Bronchial epithelial cell (primary cell): ENCODE measurements at places on chromosomes 16 and 17. TPM values are rescaled to one million over a fixed set of nuclear protein-coding genes. Genes with fewer than 3 reads are reported as not detected.

DNA sequence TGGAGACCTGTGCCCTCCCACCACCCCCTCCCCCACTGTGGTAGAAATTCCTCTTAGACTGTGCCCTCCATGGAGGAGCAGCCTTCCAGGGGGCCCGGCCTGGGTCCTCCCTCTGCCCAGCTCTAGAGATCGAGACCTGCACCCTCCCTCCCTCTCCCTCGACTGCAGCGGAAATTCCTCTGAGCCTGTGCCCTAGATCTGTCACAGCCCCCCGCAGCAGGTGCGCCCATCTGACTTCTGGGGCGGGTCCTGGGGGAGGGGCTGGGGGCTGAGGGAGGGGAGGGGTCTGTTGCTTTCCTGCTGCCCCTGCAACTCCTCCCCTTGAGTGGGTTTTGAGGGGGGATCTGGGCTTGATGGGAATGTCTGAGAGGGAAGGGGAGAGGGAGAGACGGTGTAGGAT, 177.8 kb upstream of the GSE1 start:
- DNase-seq, result no peak

DNA sequence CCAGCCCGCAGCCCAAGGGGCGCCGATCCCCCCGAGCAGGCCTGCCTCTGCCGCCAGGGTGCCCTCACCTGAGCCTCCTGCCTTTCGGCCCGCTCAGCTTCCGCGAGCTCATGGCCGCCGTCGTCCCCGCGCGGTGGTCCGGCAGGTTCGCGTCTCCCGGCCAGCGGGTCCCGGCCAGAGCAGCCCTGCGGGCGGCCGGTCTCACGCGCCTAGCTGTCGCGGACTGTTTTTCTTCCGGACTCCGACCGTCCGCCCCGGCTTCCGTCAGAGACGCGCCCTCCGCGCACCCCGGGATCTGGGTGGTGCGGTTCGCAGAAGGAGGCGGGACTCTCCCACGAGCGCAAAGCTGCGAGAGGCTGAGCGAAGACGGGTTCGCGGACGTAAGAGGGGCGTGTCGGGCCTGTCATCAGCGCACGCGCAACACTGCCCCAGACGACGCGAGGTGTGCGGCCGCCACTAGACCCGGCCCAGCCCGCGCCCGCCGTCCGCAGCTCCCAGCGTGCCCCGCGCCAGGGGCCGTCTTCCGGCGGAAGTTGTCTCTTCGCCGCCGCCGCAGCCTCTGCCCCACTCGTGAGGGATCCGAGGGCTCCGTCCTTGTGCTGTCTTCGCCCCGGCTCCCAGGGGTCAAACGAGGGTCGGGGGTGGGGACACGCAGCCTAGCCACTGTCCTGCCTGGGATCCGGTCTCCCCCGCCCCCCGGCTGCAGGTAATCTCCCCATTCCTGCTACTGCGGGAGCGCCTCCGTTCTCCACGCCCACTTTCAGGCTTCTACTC, at the start of gene INPP5K:
Gene INPP5K (minus strand): TSS at position 225 of the 774 bp plus-strand sequence. CDS start 113 bp downstream, at position 112.
- DNase-seq, result peak; percentile 94

DNA sequence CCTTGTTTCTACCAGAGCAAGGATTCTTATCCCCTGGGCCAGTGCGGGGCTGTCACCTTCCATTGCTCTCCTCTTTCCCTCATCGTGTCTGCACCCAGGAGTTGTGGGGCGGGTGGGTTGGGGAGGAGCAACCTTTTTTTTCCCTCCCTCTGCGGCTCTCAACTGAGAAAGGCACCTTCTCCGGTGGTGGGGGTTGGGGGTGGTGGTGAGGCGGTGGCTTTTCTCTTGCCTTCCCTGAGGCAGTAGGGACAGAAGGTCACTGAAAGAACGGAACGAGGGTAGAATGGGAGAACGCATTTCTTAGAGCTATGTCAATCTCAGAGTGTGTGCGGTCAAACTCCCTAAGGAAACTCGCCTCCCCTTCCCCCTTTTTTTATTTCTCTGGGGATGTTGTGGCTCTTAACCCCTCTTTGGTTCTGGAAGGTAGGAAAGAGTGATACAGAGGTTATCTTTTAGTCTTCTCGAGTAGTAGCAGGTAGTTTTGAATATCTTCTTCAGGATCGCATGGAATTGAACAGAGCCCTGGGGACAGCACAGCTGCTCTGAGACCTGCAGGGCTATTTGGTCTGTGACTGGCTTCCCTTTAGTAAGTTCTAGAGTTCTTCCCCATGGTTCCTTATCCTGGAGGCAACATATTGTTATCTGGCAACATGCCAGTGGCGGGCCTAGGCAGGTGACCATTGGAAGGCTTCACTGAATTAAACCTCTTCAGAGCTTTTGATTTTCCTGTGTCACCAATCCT, 994 bp downstream of the CLTC start:
- peak; percentile 22 for DNase-seq

GRCh38 chr17:40104594-40105486, 4.5 kb upstream of the NR1D1 start:
- DNase-seq, result peak; percentile 79

DNA sequence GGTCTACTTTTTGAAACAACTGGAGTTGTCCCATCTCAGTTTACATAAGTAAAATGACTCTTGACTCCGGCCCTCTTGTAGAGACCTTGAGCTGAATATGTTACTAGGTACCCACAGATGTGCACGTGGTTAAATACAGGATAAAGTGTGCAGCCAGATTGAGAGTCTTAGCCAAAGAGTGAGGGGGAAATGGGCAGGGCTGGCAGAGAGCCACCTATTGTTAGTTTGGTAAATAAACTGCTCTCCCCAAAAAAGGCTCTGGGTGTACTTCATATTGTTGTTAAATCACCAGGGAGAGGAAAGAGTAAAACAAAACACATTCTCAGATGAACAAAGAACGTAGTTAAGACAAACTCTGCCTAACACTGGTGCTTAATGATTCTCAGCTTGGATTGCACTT, 20.3 kb downstream of the G6PC1 start:
- no peak for DNase-seq

DNA sequence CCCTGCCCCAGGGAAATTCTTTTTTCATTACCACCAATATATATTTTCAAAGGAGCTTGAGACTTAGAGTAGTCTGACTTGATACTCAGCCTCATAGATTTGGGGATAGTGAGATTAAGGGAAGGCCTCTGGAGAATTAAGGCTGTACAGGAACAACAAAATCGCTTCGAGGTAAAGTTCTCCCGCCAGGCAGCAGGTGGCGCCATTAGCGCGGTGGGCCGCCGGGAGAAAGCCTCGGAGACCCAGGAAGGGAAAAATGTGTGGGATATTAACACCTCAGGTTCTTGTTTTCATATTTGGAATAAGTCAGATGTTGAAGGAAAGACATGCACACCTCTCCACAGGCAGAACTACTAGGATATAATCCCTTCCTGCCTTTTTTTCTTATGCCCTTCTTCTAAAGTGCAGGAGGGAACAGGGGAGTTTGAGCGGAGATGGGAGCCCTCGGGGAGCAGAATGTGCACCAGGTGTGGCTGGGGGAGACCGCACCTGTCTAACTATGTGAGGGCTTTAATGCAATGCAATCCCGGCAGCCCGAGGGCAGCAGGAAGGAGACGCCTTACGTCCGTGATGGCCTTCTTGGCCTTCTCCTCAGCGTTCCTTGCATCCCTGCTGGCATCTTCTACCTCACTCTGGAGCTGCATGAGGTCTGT, 25.9 kb downstream of the MYH3 start:
- DNase-seq, result peak; percentile 10

DNA sequence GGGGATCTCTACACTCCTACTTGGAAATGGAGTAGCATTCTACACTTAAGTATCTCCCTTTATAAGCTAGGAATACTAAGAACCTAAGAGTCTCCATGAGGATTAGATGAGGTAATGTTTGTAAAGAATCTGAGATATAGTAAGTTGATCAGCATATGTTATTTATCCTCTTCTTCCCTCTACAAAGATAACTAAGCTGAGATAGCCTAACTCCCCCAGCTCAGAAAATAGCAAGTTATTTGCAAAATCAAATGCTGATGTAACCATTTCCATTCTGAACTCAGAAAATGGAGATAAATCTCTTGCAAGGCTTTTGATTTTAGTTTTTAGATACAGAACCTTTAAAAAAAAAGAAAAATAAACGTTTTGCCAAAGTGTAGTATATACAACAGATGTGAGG, 526.0 kb downstream of the MAF start:
- DNase-seq, result no peak

DNA sequence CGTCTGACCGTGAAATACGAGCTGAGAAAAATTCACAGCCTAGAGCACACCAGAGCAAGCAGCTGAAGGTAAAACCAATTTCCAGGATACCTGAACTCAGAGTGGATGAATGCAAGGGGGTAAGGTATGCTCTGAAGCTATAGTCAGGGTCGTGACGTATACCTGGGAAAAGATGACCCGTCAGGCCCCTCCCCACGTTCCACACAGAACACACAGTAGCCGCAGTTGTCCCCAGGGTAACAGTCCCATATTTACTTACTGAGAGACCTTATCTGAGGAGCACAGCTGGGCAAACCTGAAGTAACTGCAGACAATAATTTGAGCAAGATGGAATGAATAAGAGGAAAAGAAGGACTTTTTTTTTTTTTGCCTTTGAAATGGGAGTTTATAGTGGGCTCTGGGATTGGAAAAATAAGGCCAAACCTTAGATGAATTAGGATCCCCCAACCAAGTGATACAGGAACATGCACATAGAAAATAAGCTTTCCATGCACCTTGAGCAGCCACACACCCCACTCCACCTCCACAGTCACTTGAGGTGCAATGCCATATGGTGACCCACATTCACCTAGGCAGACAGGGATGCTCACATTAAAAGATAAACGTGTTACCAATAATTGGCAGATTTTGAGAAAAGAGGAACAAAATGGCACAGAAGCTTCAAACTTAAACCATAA, 38.0 kb downstream of the ABCA6 start:
- DNase-seq, result no peak

- no peak for DNase-seq
Measured at GRCh38 chr16:23324727-23325126, 22.6 kb downstream of the SCNN1B start.

DNA sequence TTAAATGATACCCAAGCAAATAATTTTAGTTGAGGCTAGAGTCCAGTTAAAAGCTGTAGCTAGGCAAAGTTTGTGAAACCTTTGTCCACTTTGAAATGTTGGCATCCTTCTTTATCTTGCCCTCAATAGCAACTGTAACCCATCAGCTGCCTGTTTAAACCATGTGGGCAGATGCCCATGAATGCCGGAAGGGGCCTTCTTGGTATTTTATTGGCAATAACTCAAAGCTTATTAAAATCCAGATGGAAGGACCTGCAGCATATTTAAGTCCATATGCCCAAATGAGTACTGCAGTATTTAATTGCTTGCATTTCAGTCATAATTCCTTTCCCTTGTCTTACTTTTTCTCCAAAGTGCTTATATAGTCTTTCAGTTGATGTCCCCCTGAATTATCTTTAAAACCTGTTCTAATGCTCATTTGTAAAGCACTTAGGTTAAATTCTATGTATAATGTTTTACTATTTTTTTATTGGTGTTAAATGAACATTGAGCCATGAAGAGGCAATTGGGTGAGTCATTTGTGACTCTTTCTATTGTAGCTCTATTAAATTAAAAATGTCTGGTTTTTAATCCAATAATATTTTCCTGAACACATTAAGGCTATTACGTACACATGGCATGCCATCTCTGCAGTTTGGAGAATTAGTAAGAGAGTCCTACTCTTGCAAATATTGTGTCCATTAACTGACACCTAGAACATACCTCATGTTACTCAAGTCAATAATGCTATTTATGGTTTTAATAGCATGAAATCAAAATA, 225.3 kb downstream of the KCNJ2 start:
- DNase-seq, result no peak

- no peak for DNase-seq
Measured at GRCh38 chr16:3012828-3013420, at the start of gene CLDN9. Gene CLDN9 (plus strand): TSS chr16:3012923. CDS start chr16:3013363, 440 bp downstream.

DNA sequence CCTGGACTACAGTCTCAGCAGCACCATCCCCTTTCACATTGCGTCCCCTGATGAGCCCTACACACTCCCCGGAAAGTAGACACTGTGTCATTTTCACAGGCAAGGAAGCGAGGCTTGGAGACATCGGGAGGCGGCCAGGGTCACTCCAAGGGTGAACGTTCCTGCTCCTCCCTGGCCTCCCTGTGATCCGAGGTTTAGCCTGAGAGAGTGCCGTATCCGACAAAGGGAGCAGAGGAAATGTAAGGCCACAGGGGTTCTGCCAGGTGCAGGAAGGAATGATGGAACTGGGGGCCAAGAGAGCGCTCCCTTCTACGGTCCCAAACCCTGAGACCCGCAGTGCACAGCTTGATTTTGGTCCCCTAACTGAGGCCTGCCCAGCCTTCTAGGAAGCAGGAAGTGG, 8.0 kb upstream of the PIK3R6 start:
- no peak for DNase-seq

- DNase-seq, result no peak
Measured at GRCh38 chr17:32946375-32947135, 18.6 kb downstream of the TMEM98 start.

DNA sequence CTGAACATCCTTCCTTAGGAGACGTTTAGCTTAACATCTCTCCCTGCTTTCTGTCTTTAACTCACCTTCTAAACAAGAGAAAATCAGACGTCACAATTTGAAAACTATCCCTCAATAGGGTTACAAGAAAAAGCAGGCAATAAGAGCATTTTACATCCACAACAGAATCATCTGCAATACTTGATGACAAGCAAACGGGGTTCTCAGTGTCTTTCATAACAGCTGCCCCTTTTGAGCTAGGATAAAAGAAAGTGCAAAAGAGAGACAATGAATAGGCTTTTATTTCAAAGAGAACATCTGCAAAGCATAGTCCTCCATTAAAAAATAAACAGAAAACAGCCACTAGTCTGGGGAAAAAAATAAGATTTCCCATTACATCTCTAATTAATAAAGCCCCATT, 13.2 kb downstream of the XYLT1 start:
- DNase-seq, result no peak

GRCh38 chr17:80455784-80456183, 20.6 kb downstream of the NPTX1 start:
- no peak for DNase-seq

DNA sequence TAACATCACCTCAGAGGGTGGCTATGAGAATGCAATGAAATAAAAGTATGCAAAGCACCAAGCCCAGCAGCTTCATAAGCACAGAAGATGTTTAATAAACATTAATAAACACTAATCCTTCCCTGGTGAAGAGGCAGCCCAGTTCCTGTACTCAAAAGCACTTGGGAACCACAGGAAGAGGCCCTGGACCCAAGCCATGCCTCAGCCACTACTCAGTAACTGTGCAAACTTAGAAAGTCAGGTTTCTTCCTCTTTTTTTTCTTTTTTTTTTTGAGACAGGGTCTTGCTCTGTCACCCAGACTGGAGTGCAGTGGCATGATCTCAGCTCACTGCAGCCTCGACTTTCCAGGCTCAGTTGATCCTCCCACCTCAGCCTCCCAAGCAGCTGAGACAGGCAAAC, 5.3 kb downstream of the ARHGAP17 start:
- DNase-seq, result no peak

The BRIP1 gene
- total RNA-seq, result 1.1 and 2.3 TPM in 2 replicates

The OR3A2 gene
- not detected in 2 replicates for total RNA-seq

The ASPHD1 gene
- total RNA-seq, result 1.2 and 2.4 TPM in 2 replicates

The IL17C gene
- total RNA-seq, result under 0.01 TPM in 1 of 2 replicates, not detected in the other

The DPEP3 gene
- total RNA-seq, result not detected in 2 replicates

The ADORA2B gene
- 26.2 and 36.1 TPM in 2 replicates for total RNA-seq

The LPO gene
- not detected in 2 replicates for total RNA-seq

The C17orf113 gene
- 0.26 and 0.64 TPM in 2 replicates for total RNA-seq

The PRR35 gene
- total RNA-seq, result not detected in 2 replicates
